Neural crest cell (in vitro differentiated cells): ENCODE measurements at places on chromosomes 16 and 17.

DNA sequence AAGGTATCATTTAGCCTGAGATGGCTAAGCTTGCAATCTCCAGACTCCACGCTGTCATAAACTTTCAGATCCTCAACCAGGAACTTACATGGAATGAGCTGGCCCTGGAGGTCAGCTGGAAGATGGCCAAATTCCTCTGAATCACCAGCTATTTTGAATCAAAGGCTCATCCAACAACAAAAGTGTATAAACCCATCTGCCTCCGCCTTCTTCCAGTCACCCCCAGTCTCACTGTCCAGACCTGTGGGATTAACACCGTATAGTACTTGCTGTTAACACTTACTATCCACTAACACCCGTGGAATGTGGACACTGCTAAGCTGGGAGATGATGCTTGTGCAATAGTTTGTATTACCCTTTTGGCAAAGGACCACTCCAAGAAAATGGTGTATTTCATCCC lies 1.9 kb upstream of the LCMT1 start:
- DNase-seq: no peak

DNA sequence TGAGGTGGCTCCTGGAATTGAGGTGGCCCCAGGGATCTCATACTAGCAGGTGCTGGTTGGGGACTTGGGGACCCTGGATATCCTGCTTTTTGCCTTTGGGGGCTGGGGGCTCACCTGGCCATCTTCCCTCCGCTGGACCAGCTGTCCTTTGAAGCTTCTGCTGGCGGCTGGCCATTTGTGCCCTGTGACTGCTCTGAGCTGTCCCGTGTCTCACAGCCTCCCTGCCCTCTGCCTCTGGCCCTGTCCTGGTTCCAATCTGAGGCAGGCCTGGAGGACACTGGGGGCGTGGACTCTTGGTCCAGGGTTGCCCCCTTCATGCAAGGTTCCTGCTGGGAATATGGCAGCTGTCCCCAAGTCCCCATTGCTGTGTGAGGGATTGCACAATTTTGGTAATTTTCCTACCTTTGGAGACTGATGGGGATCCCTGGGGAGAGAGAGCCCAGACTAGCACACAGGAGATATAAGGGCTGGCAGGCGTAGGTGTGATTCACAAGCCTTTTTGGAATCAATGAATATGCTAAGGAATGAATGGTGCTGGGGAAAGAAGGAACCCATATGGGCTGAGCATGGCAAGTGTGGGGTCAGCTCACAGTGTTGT lies 19.2 kb downstream of the ADCY7 start:
- no peak for DNase-seq

GRCh38 chr16:78805556-78805955 lies 706.1 kb downstream of the WWOX start:
- no peak for DNase-seq

GRCh38 chr16:10981697-10982216 lies 37.4 kb downstream of the CLEC16A start:
- DNase-seq: no peak

GRCh38 chr16:47700857-47701587 lies 239.9 kb downstream of the PHKB start:
- DNase-seq: no peak
